Stimulated activated CD8-positive, alpha-beta memory T cell treated with anti-CD3 and anti-CD28 coated beads, Interleukin-4, amount 100 ng/mL, for 4 hours (primary cell): ENCODE measurements at places on chromosomes 12 and 14.

DNA sequence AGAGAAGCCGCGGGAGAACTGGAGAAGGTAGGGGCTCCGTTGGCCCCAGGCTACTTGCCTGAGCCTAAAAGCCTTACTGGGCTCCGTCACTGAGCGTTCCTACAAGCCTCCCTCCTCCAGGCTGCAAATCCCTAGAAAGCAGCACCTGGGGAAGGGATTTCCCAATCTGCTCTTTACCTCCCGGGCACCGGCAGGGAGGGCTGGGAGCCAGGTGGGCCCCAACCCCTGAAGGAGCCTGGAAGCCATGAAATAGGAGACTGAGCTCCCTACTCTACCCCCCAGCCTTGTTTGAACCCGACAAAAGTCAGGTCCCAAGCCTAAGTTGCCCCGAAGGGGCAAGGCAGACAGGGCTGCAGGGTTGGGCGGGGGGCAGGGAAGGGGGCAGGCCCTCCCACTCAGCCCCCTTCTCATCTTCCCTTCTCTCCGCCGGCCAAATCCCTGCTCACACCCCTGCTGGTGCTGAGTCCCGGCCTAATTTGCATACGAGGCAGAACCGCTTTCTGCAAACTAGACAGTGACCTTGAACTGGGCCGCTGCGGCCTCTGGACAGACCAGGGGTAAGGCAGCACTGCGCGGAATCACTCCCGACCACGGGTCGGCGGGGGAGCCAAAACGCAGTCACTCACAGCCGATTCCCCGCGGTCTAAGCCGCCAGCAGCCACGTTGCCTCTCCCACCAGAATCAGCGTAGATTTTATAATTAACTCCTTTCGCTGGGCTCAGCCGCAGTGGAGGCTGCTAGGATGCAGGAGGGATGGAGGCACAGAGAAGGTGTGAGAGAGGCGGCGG, 3.7 kb upstream of the HOXC12 start:
- no peak for DNase-seq

- DNase-seq: no peak
Observed at GRCh38 chr12:57157588-57158173, 10.3 kb upstream of the LRP1-AS start.

DNA sequence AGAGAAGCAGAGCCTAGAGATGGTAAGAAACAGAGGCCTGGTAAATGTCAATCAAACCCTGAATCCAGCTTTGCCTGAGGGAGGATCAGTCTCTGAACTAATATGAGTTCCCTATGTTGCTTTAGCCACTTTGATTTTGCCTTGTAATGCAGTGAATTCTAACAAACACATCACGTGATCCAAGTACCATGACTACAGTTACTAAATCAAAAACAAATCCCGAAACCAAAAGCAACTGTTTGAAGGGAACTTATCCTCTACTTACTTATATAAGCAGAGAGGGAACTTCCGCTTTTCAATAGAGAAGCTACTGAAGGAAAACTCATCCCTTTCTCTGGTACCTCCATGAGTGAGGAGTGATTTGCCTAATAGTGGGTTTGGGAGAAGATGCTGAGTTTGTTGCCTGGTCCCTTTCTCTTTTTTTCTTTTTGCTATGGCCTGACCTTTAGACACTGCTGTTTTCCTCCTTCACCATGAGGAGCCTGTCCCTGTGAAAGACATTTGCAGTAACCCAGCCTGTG, 7.7 kb upstream of the PPTC7 start:
- no peak for DNase-seq

- DNase-seq: no peak
Observed at GRCh38 chr12:53345486-53346188, 9.5 kb upstream of the SP7 start.

DNA sequence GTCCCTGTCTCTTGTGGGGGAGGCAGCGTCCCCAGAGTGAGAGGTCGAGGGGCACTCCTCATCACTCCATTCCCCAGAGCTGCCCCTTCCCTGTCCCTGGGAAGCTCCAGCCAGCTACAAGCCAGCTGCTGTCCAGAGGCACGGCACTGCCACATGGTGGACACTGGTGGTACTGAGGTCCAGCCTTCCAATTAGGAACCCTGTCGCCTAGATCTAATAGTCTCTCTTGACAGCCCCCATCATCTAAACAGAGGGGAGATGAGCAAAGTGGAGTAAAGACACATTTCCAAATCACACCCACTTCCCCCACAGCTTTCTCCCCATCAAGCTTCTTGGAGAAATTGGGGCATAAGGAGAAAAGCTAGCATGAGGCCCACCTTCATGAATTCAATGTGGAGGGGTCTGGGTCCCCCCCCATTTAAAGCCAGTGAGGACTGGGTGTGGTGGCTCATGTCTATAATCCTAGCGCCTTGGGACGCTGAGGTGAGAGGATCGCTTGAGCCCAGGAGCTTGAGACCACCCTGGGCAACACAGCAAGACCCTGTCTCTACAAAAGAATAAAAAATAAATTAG, 2.1 kb upstream of the INHBE start:
- DNase-seq: no peak

DNA sequence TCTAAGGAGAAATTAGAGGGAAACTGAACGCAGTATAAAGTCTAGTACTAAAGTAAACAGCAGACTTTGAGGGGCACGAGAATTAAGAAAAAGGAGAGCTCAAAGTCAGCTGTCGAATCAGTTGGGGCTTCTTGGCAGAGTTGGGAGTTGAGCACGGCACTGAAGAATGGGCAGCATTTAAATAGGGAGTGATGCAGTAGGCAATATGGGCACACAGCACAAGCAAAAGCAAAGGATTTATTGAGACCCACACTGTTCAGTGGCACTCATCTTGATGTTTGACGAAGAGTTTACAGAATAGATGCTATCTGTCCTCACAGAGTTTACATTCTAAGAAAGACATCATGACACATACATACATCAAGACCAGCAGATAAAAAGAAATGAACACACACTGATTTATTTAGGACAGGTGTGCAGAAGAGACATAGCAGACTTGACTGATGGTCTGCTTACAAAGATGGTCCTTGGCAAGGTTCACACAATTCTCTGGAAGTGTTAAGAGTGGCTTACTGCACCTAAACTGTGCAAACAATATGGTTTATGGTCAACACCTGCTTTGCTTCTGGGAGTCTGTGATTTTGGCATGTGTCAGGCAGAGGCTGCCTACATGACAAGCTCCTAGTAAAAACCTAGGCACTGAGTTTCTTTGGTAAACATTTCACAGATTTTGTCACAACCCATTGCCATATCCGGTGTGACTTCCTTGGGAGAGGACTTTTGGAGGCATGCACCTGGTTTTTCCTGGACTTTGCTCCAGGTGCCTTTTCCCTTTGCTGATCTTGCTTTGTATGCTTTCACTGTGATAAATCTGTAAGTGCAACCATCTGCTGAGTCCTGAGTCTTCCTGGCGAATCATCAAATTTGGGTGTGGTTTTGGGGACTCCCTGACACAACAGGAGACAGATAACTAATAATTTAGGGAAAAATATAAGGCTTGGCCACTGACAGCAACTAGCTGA, 26.3 kb downstream of the ALKBH1 start:
- DNase-seq: no peak

GRCh38 chr12:111458546-111459172, 52.9 kb downstream of the SH2B3 start:
- no peak for DNase-seq

DNA sequence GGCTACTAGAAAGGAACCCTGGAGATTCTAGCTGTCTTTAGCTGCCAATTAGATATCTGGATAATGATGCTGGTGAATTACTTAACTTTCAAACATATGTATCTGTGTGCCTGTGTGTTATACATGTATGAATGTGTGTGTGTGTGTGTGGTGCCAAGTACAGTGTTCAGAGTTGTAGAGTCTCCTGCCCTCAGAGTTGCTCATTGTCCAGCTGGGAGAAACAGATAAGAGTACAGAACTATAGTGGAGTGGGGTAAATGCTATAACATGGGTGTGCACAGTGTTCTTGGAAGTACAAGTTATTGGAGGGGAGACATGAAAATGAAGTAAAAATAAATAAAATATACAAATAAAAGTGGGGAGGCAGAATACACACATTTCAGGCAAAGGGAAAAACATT, 23.6 kb upstream of the ADAM20 start:
- no peak for DNase-seq

- no peak for DNase-seq
Observed at GRCh38 chr12:10121278-10121677, 8.7 kb downstream of the CLEC7A start.

- peak; percentile 32 for DNase-seq
Observed at GRCh38 chr12:93773122-93773871, 96.1 kb downstream of the CRADD start.

- no peak for DNase-seq
Observed at GRCh38 chr14:99800781-99801180, 7.6 kb downstream of the EML1 start.

DNA sequence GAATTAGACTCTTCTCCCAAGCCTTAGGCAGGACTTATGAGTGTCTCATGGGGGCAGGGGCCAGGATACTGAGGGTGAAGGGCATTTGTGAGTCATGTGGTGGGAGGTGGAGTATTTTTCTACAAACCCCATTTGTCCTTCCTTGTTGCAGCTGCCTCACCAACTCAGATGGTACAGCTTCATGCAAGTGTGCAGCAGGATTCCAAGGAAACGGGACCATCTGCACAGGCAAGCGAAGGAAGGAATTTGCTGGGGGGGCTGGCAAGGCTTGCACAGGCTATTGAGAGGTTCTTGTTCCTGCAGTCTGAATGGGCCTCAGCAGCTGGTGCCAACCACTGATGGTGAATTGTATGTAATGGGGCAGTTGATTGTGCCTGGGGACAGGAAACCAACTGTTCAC, 125.1 kb downstream of the STAB2 start:
- no peak for DNase-seq

DNA sequence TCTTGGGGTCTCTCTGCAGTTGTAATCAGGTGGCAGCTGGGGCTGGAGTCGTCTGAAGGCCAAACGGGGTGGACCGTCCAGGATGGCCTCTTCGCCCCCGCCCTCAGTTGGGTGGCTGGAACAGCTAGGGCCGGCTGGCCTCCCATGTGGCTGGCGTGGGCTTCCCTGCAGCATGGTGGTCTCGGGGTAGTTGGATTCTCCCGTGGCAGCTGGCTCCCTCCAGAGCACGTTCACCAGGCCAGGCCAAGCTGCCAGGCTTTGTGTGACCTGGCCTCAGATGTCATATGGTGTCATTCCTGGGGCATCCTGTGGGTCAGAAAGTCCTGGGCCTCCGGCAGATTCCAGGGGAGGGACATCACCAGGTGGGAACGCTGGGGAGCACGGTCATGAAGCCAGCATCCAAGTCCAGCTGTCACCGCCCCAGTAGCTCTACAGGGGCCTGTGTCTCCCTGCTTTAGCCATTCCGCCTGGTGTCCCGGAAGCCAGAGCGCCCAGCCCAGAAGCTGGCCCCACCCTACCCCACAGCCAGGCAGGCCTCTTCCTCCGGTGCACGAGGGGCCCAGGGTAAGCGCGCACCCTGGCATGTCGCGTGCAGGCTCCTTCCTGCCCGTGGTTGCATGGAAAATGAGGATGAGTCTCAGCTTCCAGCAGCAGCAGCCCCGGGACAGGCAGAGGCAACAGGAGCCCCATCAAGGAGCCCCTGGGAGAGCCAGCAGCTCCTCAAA, 1.3 kb upstream of the NUDT14 start:
- no peak for DNase-seq

- no peak for DNase-seq
Observed at GRCh38 chr14:93965946-93966474, 10.4 kb downstream of the ASB2 start.

GRCh38 chr12:26728205-26729050, 104.6 kb downstream of the ITPR2 start:
- DNase-seq: no peak

DNA sequence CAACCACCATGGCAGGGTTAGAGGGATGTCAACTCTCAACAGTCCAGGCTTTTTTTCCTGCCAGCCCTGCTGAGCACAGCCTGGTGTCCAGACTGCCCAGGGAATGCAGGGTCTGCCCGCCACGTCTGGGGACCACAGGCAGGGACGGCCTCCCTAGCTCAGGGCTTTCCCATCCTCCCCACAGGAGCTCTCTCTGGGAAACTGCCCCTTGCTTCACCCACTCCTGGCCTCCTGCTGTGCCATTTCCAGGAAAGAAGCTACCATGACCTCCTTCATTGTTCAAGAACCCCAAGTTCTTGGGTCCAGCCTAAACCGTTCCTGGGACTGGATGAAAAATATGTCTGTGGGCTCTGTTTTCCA, 4.8 kb downstream of the SCNN1A start:
- DNase-seq: no peak

GRCh38 chr12:13727707-13728195, 253.7 kb downstream of the GRIN2B start:
- no peak for DNase-seq

GRCh38 chr12:41151793-41152192, 36.3 kb upstream of the PDZRN4 start:
- no peak for DNase-seq

GRCh38 chr12:13099066-13099843, 4.2 kb downstream of the GSG1 start:
- no peak for DNase-seq

DNA sequence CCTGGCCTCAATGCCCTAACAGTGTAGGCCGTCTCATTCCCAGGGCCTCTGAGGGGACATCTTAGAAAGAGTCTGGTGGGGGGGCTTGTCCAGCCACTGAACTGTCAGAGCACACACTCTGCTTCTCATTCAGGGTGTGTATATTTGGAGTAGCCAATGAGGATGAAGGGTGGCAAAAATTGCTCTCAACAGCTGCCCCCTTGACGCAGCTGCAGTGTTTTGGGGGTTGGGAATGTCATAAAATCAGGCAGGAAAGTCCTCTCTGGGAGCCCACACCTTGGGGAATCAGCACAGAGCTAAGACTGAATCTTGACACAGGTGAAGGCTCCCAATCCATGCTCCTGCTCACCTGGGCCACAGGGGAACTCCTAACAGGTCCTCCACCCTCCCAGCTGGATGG, 1.5 kb downstream of the RASAL1 start:
- no peak for DNase-seq

GRCh38 chr12:20199780-20200179, 168.6 kb upstream of the PDE3A start:
- no peak for DNase-seq

DNA sequence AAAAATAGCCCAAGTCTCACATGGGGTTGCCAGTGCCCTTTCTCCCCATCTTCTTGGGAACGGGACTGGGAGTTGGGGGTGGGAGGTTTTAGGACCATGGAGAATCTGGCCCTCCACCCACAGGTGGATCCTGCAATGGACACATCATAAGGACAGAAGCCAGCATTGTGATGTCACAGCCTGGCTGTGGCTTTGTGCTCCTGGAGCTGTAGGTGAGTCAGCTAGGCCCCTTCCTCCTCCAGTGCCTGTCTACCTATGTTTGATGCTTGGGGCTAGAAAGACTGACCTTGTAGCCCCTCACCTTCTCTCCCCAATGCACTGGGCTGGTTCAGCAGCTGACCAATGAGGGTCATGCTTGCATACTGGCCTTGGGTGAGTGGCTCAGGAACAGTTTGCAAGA, at the start of gene CCDC197:
Gene CCDC197 (plus strand): TSS at position 220 of the 400 bp plus-strand sequence. CDS start 831 bp downstream, outside the sequence.
- no peak for DNase-seq

- DNase-seq: no peak
Observed at GRCh38 chr14:105209646-105210045, 28.5 kb upstream of the NUDT14 start.

DNA sequence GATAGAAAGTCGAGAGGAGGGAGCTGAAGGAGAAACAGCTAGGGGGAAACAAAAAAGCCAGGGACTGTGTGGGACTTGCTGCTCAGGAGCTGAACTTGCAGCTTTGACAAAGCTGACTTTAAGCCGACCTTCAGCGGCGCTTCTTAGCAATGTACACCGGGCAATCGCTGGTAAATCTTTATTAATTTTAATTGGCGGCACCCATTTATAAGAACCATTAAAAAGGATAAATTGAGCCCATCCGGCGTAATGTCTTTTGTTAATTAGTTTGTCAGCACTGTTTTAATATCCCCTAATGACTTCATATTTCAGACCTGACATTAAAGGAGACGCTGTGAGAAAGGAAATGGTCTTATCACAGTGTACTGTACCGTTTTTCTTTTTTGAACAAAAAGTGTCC, 86.2 kb upstream of the VASH1 start:
- no peak for DNase-seq

- DNase-seq: no peak
Observed at GRCh38 chr12:27304856-27305255, 27.8 kb upstream of the BMAL2 start.
